Activated CD8-positive, alpha-beta T cell treated with anti-CD3 and anti-CD28 coated beads, Interleukin-2, amount 10 ng/mL, durations not matched to agents 7 days and 5 days (primary cell): ENCODE measurements at places on chromosomes 5 and 9.

DNA sequence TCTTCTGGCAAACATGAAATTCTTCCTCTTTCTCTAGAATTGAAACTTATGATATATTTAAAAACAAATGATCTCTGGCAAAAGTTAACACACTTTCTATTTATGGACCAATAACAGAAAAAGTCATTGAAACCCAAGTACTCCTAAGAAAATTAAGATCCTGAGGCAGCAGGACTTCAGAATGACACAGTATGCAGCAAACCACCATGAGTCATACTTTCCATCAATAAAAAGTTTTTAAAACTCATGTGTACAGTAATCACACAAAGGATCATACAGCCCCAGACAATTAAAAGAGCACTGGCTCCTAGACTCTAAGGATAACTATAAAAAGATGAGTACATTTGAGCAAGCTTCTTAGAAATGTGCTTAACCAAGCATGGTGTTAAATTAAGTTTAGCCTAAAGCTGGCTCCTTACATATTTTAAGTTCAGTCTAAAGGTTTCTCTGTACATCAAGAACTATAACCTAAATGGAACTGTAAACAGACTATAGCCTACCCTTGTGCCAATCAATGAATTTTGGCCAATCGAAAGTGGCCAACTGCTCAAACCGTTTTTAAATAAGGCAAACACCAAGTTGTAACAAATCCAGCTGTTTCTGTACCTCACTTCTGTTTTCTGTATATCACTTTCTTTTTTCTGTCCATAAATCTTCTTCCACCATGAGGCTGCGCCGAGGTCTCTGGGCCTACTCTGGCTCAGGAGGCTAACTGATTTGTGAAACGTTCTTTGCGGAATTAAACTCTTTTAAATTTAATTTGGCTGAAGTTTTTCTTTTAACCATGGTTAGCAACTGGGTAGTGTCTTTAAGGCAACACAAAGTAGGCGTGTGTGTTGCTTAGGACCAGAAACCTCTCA is 232.1 kb upstream of the PIK3R1 start:
- no peaks in the 10 kb centered on the region for H3K4me1 ChIP-seq
- H3K4me3 ChIP-seq, result no peak overlapping the region
- H3K27me3 ChIP-seq, result no peaks in the 10 kb centered on the region
- no peak for DNase-seq
- no peaks in the 10 kb centered on the region for H3K36me3 ChIP-seq

- H3K4me3 ChIP-seq, result no peak overlapping the region
- no peak for DNase-seq
- H3K27me3 ChIP-seq, result no peaks in the 10 kb centered on the region
- H3K4me1 ChIP-seq, result no peaks in the 10 kb centered on the region
Observed at GRCh38 chr5:13480834-13481233, 463.7 kb downstream of the DNAH5 start.

GRCh38 chr5:14685757-14686156 is 21.2 kb downstream of the OTULIN start:
- no peak overlapping the region for H3K4me3 ChIP-seq
- DNase-seq, result peak; percentile 48
- no peaks in the 10 kb centered on the region for H3K27me3 ChIP-seq

DNA sequence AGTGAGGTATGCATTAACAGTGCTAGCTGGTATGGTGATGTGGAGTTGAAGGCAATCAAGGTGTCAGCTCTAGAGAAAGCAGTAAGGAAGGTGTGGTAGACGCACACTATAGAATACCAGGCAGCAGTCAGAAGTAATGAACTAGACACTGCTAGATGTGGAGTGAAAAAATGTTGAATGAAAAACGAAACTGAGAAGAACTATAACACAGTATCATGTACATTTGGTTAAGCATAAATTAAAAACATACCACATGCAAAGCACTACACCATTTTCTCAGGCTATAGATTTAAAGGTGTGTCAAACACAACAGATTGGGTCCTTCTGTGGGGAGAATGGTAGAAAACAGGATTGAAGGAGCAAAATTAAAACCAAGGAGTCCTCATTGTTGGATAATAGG is 15.4 kb downstream of the ZNF622 start:
- no peak for DNase-seq
- H3K4me3 ChIP-seq, result no peak overlapping the region
- peaks cover 73% of the 10 kb centered on the region for H3K36me3 ChIP-seq
- no peaks in the 10 kb centered on the region for H3K27me3 ChIP-seq
- H3K4me1 ChIP-seq, result peaks cover 6% of the 10 kb centered on the region

DNA sequence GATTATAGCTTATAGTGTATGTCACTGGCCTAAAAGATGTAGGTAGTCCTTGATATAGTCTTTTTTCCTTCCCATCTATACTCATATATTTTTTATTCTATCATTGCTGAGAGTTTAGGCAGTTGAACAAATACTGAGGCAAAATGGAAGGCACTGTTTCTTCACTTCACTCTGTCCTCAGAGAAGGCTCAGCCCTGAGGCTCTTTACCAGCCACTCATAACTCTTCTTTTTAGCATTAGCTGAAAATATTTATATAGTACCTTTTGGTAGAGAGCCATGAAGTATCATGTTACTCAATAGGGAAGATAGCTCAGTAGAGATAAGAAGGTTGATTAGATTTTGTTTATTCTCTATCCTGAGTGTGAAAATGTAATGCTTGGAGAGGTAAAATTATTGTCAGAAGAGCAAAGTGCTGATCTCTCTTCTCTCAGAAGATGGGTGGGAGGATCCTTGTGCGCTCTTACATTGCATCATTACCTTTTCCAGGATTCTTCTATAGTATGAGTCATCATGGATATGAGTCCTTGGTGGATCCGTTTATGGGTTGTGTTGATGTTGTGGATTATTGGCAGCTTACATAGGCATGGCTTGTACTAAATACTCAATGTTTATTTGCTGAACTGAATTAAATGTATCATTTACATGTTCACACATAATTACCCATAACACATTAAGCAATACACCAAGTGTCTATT is 88.1 kb downstream of the ANXA1 start:
- no peak overlapping the region for H3K4me3 ChIP-seq
- H3K4me1 ChIP-seq, result no peaks in the 10 kb centered on the region
- H3K27me3 ChIP-seq, result peaks cover 2% of the 10 kb centered on the region
- H3K36me3 ChIP-seq, result no peaks in the 10 kb centered on the region
- H3K27ac ChIP-seq, result no peak overlapping the region

- H3K4me3 ChIP-seq, result no peak overlapping the region
- H3K4me1 ChIP-seq, result peaks cover 43% of the 10 kb centered on the region
Observed at GRCh38 chr9:93110311-93110855, 14.4 kb downstream of the CARD19 start.

DNA sequence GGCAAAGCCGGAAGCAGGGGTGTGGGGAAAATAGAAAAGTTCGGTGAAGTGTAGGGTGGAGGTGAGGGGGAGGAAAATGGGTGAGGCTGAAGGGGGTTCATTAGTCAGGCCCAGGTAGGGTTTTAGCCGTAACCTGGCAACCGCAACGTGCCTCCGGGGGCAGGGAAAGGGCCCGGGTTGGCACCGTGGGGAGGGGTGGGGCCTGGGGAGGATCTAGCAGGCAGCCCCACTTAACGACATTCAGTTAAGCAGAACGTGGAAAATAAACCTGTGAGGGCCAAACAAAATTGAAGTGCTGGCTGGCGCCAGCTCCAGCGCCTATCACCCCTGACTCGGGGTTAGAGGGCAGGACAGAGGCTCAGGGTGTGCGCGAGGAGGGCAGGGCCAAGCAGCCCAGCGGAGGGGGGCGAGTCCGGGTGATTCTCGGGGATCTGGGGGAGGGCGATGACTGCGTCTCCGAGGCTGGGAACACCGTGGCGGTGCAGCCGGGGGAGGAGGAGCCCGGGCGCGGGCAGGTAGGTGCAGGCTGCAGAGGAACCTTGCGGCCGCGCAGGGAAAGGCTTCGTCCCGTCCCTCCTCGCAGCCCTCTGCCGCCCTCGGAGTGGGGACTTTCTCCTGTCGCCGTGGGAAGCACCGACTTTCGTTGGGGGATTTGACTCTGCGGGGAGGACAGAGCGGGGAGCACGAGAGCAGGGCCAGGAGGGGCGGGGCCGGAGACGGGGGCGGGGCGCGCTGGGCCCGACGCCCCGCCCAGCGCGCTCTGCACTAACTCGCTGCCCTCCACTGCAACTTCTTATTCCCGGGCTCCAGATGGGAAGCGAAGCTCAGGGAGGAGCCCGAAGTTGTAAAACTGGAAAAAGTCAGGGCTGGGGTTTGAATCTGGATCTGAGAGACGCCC is 5.1 kb downstream of the RGS14 start:
- peaks cover 51% of the 10 kb centered on the region for H3K36me3 ChIP-seq
- no peaks in the 10 kb centered on the region for H3K27me3 ChIP-seq
- peaks cover 70% of the 10 kb centered on the region for H3K4me1 ChIP-seq
- peak overlapping the region; percentile 41 for H3K27ac ChIP-seq
- H3K4me3 ChIP-seq, result peak overlapping the region; percentile 79

- H3K4me3 ChIP-seq, result no peak overlapping the region
- H3K27ac ChIP-seq, result peak overlapping the region; percentile 37
- peak; percentile 77 for DNase-seq
- peaks cover 9% of the 10 kb centered on the region for H3K4me1 ChIP-seq
- H3K27me3 ChIP-seq, result no peaks in the 10 kb centered on the region
- peaks cover 27% of the 10 kb centered on the region for H3K36me3 ChIP-seq
Observed at GRCh38 chr9:95167998-95168397, 149.5 kb downstream of the FANCC start.

- no peaks in the 10 kb centered on the region for H3K27me3 ChIP-seq
- DNase-seq, result no peak
- no peak overlapping the region for H3K4me3 ChIP-seq
- H3K4me1 ChIP-seq, result no peaks in the 10 kb centered on the region
Observed at GRCh38 chr9:25117791-25118190, 560.5 kb downstream of the TUSC1 start.

GRCh38 chr9:91784673-91785446 is 165.2 kb downstream of the ROR2 start:
- H3K4me1 ChIP-seq, result peaks cover 12% of the 10 kb centered on the region
- peaks cover 20% of the 10 kb centered on the region for H3K27me3 ChIP-seq
- no peak overlapping the region for H3K4me3 ChIP-seq

GRCh38 chr5:152144556-152144955 is 219.9 kb upstream of the GLRA1 start:
- H3K27me3 ChIP-seq, result no peaks in the 10 kb centered on the region
- no peak overlapping the region for H3K4me3 ChIP-seq
- H3K4me1 ChIP-seq, result no peaks in the 10 kb centered on the region
- no peak overlapping the region for H3K27ac ChIP-seq

DNA sequence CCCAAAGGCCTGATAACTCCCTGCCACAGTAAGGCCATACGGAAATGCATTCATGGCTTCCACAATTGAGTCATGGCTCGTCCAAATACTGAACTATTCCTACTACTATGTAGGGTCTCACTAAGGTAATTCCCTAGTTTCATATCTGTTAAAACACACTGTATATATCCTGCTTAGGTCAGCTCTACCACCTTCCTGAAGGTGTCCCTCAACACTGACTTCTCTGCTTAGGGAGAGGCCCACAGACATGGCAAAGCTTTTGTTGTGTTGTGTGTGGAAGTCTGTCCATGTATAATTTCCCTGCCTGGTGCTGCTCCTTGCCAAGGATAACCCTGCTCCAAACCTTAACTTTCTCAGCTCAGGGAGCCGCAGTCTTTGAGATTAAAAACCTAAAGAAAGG is 60.4 kb downstream of the GIN1 start:
- peaks cover 2% of the 10 kb centered on the region for H3K27me3 ChIP-seq
- DNase-seq, result no peak
- peaks cover 2% of the 10 kb centered on the region for H3K4me1 ChIP-seq
- H3K27ac ChIP-seq, result no peak overlapping the region
- no peak overlapping the region for H3K4me3 ChIP-seq

- peaks cover 8% of the 10 kb centered on the region for H3K27me3 ChIP-seq
- no peaks in the 10 kb centered on the region for H3K36me3 ChIP-seq
- no peak overlapping the region for H3K27ac ChIP-seq
- H3K4me1 ChIP-seq, result peaks cover 6% of the 10 kb centered on the region
- no peak for DNase-seq
Observed at GRCh38 chr9:76667521-76667957, 96.7 kb upstream of the PCA3 start.
